ENCODE measurements at places on chromosomes 3 and 15. TPM values are rescaled to one million over a fixed set of nuclear protein-coding genes. Genes with fewer than 3 reads are reported as not detected.

DNA sequence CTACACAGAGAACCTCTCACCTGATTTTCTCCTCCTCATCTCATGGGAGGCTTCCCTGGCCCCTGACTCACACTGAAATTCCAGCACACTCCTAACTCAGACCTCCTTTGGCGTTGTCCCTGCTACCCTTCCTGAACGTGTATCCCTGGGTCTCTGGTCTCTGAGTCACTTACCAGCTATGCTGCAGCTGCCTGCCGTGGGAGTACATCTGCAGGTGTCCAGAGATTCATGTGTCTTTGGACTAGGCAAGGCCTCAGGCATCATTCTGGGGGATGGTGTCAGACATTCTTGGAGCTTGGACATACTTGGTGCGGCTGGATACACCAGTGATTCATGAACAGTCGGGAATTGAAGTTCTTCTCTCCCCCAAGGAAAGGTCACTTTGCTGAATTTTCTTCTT is 148.8 kb upstream of the TRIM42 start:
- DNase-seq = no peak

The CDCP1 gene
- total RNA-seq = not detected

DNA sequence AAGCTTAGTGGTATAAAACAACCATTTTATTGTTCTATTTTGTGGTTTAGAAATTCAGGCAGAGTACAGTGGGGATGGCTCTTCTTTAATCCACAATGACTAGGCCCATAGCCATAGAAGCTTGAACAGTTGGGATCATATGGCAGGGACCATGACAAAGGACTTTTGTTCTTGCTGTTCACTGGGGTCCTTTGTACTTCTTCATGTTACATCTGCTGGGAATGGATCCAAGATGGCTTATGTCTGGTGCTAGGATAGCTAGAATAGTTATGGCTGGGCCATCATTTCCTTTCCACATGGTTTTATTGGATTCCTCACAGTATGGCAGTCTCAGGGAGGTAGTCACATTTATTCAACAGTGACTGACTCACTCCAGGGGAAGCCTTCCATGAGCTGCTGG is 427.9 kb upstream of the AGTR1 start:
- no peak for DNase-seq

The CDHR4 gene
- total RNA-seq = 0.12 TPM

GRCh38 chr3:183845608-183846288 is 20.4 kb upstream of the MAP6D1 start:
- DNase-seq = no peak

GRCh38 chr15:39199076-39199475 is 381.8 kb upstream of the THBS1 start:
- no peak for DNase-seq

GRCh38 chr3:189576486-189576885 is 54.7 kb upstream of the TP63 start:
- DNase-seq = no peak

DNA sequence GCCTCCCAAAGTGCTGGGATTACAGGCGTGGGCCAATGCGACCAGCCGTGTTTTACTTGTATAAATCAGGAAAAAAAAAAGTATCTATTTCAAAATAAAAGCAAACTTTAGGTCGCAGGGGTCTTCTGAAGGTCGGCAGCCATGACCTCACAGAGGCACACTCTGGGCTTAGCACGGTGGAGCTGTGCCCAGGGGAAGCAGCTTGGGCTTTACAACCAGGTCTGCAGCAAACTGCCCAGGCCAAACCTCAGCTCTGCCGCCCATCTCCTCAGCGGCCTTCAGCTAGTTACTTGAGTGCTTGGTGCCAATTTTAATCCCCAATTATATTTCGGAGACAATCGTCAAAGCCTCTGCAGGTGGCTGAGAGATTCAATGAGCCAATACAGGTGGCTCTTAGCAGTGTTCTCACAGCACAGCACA is 30.1 kb downstream of the ZDHHC19 start:
- DNase-seq = no peak

The C3orf49 gene
- total RNA-seq = not detected

DNA sequence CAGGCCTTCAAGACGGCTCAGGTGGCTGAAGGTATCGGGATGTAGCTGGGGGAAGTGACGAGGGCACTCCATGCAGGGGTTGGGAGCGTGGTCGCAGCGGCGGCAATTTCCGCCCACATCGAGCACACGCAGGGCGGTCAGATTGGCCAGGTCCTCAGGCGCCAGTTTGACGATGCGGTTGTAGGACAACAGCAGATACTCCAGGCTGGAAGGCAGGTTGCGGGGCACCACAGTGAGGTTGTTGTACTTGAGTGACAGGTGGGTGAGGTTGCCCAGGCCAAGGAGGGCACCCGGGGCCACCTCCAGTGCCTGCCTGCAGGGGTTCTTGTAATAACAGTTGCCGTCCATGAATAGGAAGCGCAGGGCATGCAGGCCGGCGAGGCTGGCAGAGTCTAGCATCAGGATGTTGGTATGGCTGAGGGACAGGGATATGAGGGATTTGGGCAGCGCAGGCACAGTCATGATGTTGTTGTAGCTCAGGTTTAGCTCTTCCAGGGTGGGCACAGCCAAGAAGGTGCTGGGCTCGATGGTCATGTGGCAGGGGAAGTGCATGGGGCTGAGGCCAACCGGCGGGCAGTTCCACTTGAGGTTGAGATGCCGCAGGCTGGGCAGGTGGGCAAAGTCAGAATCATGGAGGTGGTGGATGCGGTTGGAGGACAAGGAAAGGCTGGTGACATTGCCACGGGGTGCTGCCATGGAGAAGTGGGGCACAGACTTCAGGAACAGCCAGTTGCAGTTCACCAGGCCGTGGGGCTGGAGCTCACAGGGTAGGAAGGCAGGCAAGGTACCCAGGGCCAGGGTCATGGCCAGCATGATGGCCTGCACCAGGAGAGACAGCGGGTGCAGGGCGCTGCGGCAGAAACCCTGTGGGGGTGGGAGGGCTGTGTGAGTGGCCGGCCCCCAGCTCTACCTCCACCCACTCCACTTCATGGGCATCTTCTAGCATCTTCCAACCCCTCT is 1.7 kb downstream of the TLR9 start:
- DNase-seq = no peak

- no peak for DNase-seq
Observed at GRCh38 chr3:172701751-172702150, 9.1 kb downstream of the NCEH1 start.

DNA sequence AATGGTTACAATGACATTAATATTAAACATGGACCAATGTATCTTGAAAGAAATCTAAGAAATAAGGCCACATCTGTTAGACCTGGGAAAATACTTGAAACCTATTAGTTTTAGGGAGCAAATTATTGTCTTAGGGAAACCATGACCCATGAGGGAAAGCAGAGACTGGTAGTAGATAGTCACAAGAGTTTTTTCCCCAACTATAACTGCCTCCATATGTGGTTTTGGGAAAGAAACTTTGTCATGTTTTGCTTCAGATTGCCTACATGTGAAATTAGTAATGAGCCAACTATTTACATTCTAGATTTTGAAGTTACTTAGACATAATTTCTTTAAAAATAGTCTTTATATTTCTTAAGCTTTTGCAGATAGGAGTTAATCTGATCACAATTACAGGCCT is 474.9 kb downstream of the ROBO2 start:
- no peak for DNase-seq

The MKRN3 gene
- 3.8 TPM for total RNA-seq

DNA sequence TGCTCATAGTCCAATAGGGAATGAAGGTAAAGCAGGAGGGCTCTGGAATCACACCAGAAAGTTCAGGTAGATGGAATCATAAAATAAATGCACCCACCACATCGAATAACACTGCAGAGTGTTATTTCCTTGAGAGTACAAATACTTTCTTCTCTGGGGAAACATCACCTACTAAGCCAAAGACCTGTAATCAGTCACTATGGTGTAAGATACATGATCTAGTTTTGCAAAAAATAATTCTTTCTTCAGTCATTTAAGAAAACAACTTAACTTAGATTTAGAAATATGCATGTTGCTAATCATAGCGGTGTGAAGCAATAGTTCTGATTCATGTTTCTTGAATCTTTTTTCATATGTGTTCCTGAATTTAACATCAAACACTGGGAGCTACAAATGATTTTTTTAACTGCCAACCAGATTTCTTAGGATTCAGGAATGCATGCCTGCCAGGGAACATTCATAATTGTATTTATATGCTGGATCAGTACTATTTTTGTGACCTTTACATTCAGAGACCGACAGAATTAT is 40.2 kb upstream of the MEIS2 start:
- no peak for DNase-seq

DNA sequence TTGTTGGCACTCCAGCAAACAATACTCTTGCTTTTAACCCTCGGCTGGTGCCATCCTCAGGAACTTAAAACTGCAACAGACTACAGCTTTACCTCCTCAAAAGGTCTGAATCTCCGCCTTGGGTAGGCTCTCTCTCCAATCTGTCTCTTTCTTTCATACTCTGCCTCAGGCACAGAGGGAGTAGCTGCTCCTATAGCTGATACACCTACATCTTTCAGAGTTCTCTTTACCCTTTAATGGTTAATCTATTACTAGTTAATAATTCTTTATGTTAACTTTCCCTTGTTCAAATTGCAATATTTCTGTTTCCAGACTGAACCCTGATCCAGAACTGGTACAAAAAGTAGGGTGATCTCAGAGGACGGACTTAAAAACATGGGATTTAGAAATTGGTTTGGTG is 66.2 kb downstream of the MAP4 start:
- no peak for DNase-seq

The NEO1 gene
- total RNA-seq = 80.1 TPM

- no peak for DNase-seq
Observed at GRCh38 chr3:123008840-123009239, 18.7 kb downstream of the SEMA5B start.

- no peak for DNase-seq
Observed at GRCh38 chr3:116663161-116664110, 46.1 kb upstream of the TUSC7 start.

DNA sequence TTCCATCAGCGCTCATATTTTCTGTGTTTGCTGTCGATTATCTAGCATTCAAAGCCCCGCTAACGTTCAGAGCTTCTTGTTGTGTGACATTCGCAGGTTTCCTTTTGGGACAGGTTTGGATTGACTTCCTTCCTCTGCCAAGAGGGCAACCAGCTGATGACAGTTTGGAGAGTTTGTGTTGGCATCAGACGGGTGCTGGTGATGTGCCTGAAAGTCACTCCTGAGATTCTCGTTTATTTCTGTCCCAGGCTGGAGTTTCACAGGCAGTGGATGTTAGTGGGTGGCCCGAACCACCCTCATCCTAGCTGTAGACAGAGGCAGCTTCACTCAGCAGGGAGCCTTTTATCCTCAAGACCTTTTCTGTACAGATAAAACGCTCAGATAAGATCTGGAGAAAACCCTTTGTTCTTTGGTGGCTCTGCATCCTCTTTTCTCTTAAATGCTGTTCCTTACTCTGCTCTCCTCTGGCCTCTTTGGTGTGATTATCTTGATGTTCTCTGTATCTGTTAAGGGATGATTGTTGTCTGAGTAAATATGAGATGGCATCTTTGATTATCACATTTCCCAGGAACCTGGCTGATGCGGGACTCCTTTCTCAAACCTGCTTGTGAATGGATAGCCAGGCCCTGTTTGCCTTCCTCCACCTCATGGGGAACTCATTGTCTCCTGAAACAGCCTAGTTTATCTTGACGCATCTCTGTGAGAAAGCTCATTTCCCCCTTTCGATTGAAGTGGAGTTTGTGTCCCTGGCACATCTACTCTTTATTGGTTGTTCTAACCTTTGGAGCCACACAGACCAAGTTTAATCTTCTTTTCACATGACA is 35.9 kb downstream of the CGNL1 start:
- no peak for DNase-seq

The TMEM207 gene
- not detected for total RNA-seq

GRCh38 chr3:44186111-44186672 is 55.5 kb upstream of the TOPAZ1 start:
- DNase-seq = no peak

DNA sequence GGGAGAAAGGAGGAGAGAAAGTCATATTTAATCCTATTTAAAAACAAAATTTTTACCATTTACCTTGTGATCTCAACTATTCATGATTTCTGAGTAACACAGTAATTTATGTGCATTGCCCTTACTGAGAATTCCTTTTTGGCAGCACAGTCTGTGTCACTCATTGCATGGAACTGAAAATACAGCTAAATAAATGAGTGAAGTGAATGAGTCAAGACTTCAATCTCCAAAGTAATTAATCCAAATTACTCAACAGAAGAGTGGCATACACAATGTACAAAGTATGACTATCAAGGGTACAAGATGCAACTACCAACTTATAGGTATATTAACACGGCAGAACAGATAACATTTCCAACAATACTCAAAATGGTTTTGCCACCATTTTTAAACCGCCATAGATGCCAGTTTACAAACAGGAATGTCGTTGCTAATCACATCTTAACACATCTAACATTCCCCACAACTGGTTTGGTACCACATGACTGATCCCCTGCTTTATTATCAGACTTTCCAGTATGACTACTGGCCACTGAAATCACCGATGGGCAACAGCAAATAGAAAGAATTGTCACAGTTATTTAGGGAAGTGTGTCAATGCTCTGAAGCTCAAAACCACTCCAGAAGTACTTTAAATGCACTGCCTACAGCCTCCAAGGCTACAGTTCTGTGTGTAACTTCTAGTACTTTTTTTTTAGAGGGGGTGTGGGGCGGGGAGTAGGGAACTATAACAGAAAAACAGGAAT is 410.4 kb downstream of the SHQ1 start:
- DNase-seq = no peak

The ANKRD34C gene
- total RNA-seq = not detected

The LSAMP gene
- 36.6 TPM for total RNA-seq

- peak; percentile 75 for DNase-seq
Observed at GRCh38 chr15:55290528-55291057, 980 bp upstream of the RAB27A start.

DNA sequence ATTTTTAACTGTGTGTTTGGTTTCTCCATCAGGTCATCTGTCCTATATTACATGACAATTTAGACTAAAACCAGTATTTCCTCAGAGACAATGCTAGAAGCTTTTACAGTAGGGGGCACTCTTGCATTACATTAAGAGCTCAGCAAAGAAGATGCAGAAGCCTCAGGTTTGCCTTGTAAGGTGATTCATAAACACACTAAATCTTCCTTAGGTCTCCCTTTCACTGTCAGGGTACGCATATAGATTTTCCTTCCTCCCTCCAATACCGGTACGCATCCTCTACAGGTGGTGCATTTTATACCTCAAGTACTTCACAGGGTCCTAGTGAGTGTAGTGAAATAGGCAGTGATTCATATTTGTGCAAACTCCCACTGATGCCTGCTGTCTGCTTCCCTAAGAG is 46.5 kb downstream of the CD86 start:
- DNase-seq = no peak

GRCh38 chr3:188786424-188786823 is 385.3 kb upstream of the TPRG1 start:
- no peak for DNase-seq

- DNase-seq = no peak
Observed at GRCh38 chr15:72037321-72037720, 80.6 kb downstream of the MYO9A start.

GRCh38 chr3:56837196-56837955 is 35.6 kb upstream of the ARHGEF3 start:
- no peak for DNase-seq

- no peak for DNase-seq
Observed at GRCh38 chr15:89498574-89498906, 2.2 kb upstream of the RHCG start.

- DNase-seq = no peak
Observed at GRCh38 chr3:43907508-43907858, 216.7 kb downstream of the ABHD5 start.

The TMOD2 gene
- 18.9 TPM for total RNA-seq
